ENCODE measurements at places on chromosomes 13 and 19. TPM values are rescaled to one million over a fixed set of nuclear protein-coding genes. Genes with fewer than 3 reads are reported as not detected.

Gene USHBP1
- total RNA-seq = not detected

Gene URAD
- total RNA-seq = not detected

Gene ACER1
- not detected for total RNA-seq

Gene CYP4F2
- total RNA-seq = not detected

Gene ZNF506
- total RNA-seq = 11.0 TPM

Gene ZNF497
- 0.93 TPM for total RNA-seq

Gene ITGBL1
- under 0.01 TPM for total RNA-seq

Measured in melanocyte of skin (primary cell).